ENCODE measurements at places on chromosomes 4 and X. TPM values are rescaled to one million over a fixed set of nuclear protein-coding genes. Genes with fewer than 3 reads are reported as not detected.

GRCh38 chr4:84324303-84325245 lies 174.5 kb downstream of the NKX6-1 start:
- DNase-seq = no peak

GRCh38 chrX:110321670-110322069 lies 3.8 kb upstream of the AMMECR1 start:
- DNase-seq = no peak

GRCh38 chr4:93373893-93374860 lies 454.4 kb upstream of the ATOH1 start:
- DNase-seq = no peak

DNA sequence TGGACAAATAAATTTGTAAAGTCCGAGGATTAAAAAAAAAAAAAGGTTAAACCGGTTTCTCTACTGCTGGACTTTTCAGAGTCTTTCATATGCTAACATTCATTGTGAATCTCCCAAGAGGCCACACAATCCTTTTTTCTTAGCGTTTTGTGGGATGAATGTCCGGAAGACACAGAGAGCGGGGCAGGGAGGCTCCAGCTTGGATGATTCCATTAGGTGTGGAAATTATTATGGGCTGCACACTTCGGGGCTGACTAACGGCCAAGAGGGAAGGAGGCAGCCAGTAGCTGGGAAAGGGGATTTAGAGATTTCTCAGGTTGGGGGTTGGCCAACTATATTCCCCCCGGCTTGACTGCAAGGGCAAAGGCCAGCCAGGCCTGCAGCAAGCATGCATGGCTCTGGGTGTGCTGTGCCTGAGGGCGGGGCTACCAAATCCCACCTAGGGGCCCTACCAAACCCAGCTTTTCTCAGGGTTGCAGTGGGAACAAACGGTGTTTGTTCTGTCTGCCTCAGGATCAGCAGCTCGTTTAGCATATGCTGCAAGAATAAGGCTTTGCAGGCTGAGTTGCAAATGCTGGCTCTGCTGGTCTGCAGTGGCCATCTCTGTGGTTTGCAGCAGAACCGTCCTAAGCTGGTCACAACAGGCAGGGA lies 28.6 kb downstream of the NYX start:
- no peak for DNase-seq

DNA sequence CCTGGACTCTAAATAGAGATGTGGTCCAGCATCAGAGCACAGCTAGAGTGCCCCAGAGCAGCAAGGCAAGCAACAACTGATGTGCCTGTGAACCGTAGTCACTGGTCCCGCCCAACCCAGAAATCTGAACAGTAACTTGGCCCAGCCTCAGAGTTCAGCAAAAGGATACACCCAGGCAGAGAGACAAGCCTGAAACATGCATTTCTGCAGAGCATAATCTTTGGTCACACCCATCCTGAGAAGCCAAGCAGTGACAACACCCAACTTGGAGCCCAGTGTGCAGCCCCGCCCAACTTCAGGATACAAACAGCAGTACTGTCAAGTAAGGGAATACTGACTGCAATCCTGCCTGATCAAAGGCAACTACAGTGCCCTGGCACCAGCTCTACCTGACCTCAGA lies 78.9 kb downstream of the CCDC160 start:
- no peak for DNase-seq

DNA sequence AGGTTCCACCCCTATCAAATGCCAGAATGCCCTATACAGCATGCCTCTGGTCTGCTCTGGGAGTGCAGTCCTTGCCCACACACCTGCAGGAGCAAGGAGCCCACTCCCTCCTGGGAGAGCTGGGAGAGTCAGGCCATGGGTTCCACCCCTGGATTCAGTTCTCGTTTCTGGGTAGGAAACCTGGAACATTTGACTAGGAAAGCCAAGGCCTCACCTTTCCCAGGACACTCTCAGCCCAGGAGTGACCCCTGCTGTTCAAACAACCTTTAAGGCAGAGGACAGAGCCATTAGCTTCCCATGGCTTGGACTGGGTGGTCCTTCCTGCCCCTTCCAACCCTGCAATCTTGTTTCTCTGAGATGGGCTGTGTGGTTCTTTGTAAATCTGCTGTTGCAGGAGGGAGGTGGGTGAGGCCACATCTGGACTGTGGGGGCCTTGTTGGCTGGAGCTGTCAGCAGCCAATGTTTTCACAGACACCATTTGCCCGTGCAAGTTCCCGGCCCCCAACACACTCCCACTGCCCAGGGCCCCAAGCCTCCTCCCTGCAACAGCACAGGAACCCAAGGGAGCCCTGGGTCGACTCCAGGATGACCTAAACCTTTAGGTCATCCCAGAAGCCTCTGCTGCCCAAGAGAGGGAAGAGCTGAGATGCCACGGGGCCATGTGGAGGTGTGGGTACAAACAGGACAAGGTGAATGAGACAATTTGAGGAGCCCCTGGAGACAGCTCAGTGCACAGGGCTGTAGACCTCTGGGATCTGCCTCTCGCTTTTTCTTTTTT lies 104.4 kb downstream of the PJA1 start:
- DNase-seq = peak; percentile 27

DNA sequence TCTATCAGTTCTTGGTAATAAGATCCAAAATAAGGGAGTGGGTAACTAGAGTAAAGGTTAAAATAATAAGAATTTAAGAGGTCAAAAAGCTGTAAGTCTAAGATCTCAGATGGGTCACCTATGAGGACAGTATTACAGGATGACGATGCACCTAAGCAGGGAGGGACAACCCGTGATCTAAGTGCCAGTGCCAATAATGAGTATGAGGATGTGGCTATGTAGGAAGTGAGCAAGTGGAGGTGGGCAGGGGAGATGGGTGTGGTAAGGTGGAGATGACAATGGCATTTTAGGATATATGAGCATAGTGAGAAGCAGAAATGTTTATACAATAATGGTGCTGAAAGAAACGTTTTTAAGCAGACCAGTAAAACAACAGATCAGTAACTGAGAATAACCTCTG lies 19.3 kb downstream of the CCDC158 start:
- DNase-seq = no peak

GRCh38 chrX:41313419-41313818 lies 20.5 kb upstream of the DDX3X start:
- no peak for DNase-seq

GRCh38 chr4:25694466-25694865 lies 38.8 kb downstream of the SLC34A2 start:
- no peak for DNase-seq

IL1RAPL2 gene
- 0.35 TPM for total RNA-seq

TCEAL6 gene
- total RNA-seq = not detected

COL25A1 gene
- 0.55 TPM for total RNA-seq

XPNPEP2 gene
- 2.0 TPM for total RNA-seq
